Stimulated activated effector memory CD8-positive, alpha-beta T cell treated with anti-CD3 and anti-CD28 coated beads, Interleukin-12 subunit alpha, Interleukin-12 subunit beta, amount 100 ng/mL, for 72 hours (primary cell): ENCODE measurements at places on chromosomes 13 and 19.

DNA sequence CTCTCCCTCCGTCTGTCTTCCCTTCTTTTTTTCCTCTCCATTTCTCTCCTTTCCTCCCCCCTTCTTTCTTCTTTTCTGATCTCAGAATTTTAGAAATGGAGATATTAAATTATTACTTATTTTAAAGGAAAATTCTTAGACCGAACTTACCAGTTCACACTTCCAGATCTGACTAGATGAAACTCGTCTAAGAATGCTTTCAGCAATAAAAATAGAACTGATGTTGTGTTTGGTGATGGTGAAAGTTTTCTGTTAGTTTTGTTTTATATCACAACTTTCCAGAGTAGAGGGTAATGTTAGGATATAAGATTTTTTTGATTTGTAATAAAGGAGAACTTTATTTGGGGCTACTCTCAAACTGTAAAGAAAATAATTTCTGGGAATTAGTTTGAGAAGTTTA, 29.9 kb downstream of the UCHL3 start:
- DNase-seq = no peak

DNA sequence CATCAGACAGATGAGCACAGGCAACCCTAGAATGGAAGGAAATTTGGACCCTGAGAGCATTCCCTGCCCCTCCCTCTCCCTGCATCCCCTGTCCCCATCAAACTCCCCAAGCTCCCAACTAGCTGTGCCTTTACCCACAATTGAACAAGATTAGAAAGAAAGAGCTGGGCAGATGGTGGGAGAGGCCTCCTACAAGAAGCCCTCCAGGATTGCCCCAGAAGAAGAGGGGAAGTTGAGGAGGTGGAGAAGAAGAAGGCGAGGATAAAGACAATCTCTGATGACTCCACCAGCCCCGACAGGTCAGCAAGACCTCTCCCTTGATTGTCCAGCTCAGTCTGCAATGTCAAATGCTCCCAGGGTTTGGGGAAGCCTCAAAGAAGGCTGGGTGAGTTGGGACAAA, 11.9 kb downstream of the UNC13A start:
- no peak for DNase-seq

- DNase-seq = no peak
These were observed 70.7 kb upstream of the GTF3A start for GRCh38 chr13:27353708-27354107.

- no peak for DNase-seq
These were observed 9.0 kb downstream of the MICU2 start for GRCh38 chr13:21594715-21595545.

DNA sequence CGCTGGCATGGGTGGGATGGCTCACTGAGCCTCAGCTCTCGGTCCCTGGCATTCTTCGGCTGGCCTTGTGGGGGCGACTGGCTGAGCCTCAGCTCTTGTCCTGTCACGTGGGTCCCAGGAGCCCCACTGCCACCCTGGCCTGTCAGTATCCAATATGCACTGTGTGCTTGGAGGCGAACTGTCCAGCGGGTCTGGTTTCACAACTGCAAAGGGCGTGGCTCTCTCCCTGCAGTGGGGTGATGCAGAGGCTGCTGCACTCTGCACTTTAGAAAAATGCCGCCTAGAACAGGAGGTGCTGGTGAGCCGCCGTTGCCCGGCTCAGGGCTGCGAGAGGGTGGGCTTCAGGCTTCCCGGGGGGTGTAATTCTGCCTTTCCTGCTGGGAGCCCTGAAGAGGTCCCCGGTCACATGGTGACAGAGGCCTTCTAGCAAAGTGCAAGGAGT, 17.0 kb upstream of the TMEM255B start:
- no peak for DNase-seq

DNA sequence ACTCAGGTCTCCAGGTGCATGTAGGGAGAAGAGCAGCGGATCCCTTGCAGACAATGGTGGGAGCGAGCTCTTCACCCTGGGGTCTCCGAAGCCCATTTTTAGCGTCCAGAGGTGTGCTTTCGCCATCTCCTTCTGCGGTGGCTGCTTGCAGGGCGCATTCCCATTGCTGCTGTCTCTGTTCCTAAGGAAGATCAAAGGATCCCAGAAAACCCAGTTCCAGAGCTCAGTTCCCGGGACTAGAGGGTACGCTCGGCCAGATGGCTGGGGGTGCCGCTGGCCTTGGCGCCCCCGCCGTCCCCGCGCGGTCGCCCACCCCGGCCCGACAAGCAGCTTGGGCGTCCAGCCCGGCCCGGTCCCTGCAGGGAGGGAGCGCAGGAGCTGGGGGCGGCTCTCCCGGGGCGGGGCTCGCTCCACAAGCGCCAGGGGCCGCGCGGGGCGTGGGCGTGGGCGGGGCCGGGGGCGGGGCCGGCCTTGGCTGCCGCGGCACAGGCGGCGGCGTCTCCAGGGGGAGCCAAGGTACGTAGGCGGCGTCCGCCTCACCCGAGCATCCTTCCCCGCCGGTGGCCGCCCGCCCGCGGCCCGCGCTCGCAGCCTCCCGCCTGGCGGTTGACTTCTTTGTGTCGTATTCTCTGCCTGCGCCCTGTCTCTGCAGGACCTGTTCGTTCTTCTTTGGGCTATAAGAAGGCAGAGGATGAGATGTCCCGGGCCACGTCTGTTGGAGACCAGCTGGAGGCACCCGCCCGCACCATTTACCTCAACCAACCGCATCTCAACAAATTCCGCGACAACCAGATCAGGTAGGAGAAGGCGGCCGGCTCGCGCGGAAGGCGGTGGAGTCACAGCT, 96.8 kb downstream of the ATP8A2 start:
- no peak for DNase-seq

DNA sequence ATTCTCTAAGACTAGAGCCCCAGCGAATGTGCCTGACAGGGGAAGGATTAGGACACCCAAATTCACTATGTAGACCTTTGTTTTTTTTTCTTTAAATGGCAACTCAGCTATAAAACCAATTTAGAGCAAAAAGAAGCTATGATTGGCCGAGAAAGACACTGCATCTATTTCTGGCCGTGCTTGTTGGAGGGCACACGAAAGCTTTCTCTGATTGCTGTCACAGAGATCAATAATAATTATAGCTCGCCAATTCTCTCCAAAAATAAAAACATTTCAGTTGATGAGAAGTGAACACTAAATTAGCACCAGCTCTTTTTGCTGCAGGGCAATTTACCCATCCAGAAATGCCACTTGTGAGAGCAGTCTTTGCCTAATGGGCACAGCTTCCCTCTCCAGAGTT, 31.2 kb downstream of the CBY2 start:
- DNase-seq = no peak

- DNase-seq = peak; percentile 95
These were observed 1.9 kb downstream of the KLF1 start for GRCh38 chr19:12884926-12885748.
